Upper lobe of right lung (tissue), 1 donor: ENCODE measurements at places on chromosomes 12 and 14. TPM values are rescaled to one million over a fixed set of nuclear protein-coding genes. Genes with fewer than 3 reads are reported as not detected.

GRCh38 chr12:128581321-128581761 lies 242.4 kb downstream of the SLC15A4 start:
- no peak for DNase-seq

DNA sequence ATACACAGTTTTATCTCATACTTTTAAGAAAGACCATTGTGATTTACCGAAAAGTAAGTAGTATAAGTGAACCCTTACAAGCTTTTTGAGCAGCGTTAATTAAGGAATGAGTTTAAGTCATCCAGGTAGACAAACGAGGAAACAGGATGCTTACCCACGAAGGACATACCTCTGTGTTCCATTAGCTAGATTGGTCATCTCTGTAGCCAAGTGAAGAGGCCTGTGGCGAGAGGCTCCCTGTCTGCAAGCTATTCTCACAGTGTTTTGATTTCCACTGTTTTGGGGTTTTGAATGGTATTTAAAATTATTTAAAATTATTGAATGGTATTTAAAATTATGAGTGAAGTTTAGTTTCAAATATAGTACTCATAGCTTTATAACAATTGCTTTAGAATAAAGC lies 342.1 kb upstream of the RGS6 start:
- DNase-seq = no peak

DNA sequence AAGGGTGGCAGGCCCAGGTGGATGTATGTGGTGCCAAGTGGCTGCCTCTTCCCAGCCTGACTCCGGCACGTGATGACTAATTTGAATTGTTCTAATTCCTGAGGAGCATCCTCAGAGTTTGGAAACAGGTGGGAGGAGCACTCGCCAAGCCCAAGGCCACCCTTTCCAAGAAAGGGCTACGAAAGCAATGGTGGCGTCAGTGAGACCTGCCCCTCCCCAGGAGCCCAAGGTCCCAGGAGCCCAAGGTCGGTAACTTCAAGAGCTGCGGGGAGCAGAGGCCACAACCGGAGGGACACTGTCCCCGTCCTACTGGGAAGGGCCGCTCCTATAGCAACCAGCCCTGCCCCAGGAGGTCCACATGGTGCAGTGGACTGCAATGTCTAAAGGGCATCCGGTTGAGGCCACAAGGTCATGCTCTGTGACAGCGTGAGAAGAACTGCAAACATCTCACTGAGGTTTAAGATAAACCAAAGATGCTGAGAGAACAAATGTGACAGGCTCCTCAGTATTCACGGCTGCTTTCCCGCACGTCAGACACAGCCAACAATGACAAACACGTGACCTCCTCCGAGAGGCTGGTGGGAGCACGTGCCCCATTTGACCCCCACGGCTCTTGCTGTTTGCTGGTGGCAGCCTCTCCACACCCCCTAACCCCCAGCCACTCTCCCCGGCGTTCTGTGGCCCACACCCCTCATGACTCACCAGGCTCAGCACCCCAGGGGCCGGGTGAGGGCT lies 79.6 kb downstream of the ITPK1 start:
- no peak for DNase-seq

DNA sequence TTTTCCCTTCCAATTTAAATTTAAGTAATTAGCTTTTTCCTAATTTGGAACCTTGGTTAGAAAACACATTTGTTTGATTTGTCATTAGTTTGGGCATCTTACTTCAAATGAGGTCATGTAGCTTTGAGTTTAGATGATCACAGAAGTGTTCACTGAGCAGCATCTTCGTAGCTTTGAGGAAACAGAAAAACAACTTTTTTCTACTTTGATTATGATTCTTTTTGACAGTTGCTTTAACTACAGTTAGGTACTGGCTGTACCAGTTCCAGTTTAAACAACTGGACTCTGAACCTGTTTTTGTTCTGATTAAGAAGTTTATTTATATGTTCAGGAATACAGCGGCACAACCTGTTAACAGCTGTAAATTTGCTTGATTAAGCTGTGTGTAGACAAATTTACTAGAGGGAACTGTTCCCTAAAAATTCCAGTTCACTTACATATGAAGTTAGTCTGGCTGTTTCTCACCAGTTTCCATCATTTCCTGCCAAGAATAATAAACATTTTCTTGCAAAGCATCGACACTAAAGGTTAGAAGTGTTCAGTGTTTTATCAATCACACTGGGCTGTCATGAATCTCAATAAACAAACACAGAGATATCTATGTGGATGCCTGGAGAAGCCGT lies 191.9 kb downstream of the RAD51B start:
- DNase-seq = no peak

- DNase-seq = no peak
Observed at GRCh38 chr12:91140026-91140931, 29.0 kb upstream of the LUM start.

CNTN1 gene
- total RNA-seq = 15.1 TPM

CDKN3 gene
- total RNA-seq = 1.5 TPM

DNA sequence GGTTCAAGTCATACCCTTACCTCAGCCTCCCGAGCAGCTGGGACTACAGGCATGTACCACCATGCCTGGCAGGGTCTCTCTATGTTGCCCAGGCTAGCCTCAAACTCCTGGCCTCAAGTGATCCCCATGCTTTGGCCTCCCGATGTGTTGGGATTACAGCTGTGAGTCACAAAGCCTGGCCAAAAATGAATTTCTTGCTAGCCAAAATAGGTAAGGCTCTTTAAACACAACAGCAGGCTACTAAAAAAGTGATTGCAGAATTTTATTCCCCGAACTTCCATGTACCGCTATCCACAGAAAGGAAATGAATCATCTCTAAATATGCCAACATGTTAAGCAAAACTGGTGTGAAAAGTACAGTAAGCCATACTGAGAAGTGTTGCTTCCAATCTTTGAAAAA lies 50.6 kb downstream of the WDHD1 start:
- no peak for DNase-seq

- no peak for DNase-seq
Observed at GRCh38 chr12:94204499-94205247, 56.3 kb downstream of the PLXNC1 start.

DNA sequence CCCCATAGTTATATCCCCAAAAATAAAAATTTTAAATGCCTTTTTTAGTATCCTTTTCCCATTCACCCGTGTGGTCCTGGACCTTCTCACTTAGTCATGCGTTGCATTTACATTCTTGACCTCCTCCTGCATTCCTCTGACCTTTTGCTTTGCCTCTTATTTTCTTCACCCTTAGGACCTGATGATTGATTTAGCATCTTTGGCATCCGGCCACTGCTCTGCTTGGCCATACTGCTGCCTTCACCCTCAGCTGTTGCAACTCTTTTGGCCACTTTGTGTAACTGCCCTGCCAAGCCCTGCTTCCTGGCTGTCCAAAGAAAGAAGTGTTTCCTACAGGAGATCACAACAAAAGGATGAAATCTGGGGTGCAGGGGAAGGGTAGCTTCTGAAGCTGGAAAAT lies 48.8 kb upstream of the SLC38A4 start:
- DNase-seq = no peak

- no peak for DNase-seq
Observed at GRCh38 chr12:20439626-20440025, 71.3 kb downstream of the PDE3A start.

GPR65 gene
- total RNA-seq = 7.7 TPM

DNA sequence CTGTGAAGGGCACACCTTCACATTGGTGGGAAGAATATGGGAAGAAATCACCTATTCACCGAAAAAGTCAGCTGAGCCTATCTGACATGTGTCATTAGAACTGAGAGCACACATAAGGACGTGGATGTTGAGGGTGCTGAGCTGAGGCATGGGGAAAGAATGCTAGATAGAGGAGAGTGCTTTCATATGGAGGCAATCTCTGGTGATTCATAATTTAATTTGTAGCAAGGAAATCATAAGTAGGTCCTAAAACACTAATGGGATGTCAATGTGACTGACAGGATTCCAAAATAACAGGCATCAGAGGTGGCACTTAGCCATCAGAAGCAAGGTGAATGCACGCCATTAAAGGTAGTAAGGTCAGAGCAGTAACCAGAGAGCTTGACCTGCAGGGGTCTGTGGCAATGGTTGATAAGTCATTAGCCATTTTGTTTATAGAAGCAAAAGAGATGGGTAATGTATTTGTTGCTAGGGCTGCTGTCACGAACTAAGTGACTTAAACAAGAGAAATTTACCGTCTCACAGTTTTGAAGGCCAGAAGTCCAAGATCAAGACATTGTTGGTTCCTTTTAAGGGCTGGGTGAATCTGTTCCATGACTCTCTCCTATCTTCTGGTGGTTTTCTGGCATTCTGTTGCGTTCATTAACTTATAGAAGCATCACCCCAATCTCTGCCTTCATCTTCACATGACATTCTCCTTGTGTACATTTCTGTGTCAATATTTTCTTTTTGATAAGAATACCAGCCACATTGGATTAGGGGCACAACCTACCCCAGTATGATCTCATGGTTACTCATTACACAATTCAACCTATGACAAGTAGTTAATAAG lies 69.3 kb downstream of the ANKS1B start:
- no peak for DNase-seq

DNA sequence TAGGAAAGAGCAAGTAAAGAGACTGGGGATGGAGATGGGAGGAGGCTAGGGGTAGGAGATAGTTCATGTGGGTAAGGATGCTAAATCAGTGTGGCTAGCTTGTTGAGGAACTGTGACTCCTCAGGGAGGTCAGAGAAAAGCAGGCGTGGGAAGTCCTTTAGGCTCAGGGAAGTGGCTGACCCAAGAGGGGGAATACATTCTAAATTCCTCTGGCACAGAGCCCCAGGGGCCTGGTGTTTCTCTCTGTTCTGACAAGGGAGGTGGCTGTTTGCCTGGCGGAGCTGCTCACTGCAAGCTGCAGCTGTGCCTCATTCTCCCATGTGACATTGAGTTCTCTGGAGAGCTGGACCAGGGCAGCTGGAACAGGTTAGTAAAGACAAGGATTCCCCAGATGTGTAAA lies 152.2 kb upstream of the SLC38A2 start:
- no peak for DNase-seq

KRT80 gene
- total RNA-seq = 8.6 TPM

- DNase-seq = peak; percentile 98
Observed at GRCh38 chr12:109097435-109098182, at the start of gene UNG. UNG (plus strand) TSS chr12:109097597; CDS start chr12:109097680, 83 bp downstream.

SERPINA10 gene
- total RNA-seq = not detected

ACIN1 gene
- 161 TPM for total RNA-seq

BRF1 gene
- 31.2 TPM for total RNA-seq

PGF gene
- total RNA-seq = 4.7 TPM

ASCL1 gene
- total RNA-seq = not detected

PTGES3 gene
- total RNA-seq = 168 TPM

DNA sequence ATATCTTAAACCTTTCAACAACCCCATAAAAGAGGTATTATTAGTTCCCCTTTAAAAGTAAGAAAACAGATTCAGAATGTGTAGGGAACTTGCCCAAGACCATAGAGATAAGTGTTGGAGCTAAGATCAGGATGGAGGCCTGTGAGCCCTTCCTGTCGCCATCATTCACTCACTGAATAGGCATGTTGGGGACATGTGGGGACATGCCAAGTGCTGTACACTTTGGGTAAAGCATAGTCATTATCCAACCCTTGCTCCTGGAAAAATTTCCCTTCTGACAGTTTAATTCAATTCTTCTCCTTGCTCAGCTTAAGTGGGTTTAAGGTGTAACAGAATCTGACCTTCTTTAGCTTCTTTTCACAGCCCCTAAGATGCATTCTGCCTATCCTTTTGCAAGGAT lies 28.0 kb upstream of the C12orf42 start:
- no peak for DNase-seq

DNA sequence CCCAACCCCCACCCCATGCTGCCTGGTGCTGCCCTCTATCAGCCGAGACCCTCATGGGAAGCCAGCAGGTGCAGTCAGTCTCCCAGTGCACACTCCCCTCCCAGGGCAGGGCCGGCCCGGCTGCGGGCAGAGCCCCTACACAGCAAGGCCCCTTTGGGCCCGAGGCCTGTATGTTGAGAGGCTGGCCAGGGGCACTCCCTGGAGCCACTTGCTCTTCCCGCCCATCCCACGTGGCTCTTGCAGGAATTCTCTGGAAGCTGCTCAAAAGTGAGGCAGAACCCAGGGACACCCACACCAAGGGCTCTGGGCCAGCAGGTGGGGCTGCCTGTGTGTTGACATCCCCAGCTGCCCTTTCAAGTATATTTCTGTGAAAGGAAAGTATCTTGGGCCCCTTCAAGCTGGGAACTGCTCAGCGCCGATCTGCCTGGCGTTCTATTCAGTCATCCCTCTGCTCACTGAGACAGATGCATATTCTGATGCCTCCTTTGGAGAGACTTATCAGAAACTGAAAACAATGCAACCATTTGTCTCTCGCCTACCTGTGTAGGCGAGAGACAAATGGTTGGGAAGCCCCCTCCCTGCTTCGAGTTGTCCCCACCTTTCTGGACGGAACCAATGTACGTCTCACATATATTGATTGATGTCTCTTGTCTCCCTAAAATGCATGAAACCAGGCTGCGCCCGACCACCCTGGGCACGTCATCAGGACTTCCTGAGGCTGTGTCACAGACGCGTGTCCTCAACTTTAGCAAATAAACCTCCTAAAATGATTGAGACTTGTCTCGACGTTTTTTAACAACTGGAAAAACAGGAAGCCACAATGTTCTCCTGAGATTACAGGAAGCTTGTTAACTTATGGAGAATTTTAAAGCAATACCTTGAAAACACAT lies 6.0 kb downstream of the GPR132 start:
- peak; percentile 87 for DNase-seq

TM9SF1 gene
- total RNA-seq = 52.0 TPM

KRT7 gene
- total RNA-seq = 664 TPM

GRCh38 chr12:69313209-69313608 lies 35.0 kb upstream of the LYZ start:
- no peak for DNase-seq

DNA sequence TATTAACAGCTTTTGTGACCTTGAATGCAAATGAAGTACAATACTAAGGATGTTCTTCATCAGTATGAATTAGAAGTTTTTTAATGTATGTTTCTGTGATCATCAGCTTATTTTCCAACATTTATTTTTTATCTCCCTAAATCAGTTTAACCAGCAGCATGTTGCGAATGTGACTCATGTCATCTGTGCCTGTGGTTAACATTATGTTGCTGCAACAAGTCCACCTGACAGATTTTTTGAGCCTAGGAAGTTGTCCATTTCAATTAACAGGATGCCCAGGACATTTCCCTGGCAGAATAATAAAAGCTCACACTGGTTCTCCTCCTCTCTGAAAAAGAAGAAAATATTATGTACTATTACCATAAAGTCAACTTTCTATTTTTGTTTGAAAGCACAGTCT lies 155.5 kb downstream of the SYT1 start:
- no peak for DNase-seq

GRCh38 chr12:28180786-28181185 lies 9.5 kb upstream of the CCDC91 start:
- no peak for DNase-seq

FITM1 gene
- total RNA-seq = 1.1 TPM

DNA sequence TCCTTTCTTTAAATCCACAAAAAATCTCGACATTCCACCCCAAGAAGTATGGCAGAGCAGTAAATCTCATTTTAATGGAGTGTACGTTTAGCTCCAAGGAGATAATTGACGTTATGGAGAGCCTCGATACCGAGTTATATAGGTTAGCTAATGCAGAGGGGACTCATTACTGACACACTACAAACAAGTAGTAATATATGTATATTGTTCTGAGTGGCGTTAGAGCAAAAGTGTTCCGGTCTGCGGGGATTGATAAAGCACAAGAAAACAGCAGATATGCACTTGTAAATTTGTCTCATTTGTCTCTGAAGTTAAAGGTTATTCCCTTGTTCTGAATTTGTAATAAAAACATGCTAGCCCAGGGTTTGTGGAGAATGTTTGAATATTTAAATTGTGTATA lies 84.1 kb downstream of the BCL11B start:
- no peak for DNase-seq

GRCh38 chr14:76753541-76754198 lies 7.6 kb upstream of the VASH1 start:
- DNase-seq = no peak

- DNase-seq = no peak
Observed at GRCh38 chr12:7555752-7556151, 52.2 kb upstream of the CD163 start.

ACOT4 gene
- 4.5 TPM for total RNA-seq
